Umbilical cord (tissue), 2 donors: ENCODE measurements at places on chromosomes 3 and 15. TPM values are rescaled to one million over a fixed set of nuclear protein-coding genes. Genes with fewer than 3 reads are reported as not detected.
A peak's percentile ranks its signal among the peaks of the same experiment; 100 is the strongest.

DNA sequence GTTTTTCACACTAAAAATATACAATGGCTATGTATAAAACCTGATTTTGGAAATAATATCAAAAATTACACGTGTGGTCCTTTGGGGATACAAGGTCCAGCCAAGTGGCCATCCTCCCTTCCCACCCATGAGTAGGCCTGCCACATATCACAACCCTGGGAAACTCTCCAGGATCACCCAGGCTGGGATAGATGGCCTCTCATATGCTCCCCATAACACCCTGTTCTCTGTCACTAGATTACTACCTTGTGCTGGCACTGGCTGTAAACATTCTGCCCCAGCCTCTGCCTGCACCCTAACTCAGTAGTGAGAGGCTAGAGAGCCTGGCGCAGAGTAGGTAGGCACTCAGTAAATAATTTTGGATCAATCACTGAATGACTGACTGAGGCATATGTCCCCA lies 52.1 kb downstream of the CLDN18 start:
- DNase-seq, result no peak

GRCh38 chr15:34240537-34240936 lies 15.7 kb downstream of the EMC4 start:
- DNase-seq, result no peak

CDC25A gene
- 1.2 TPM for total RNA-seq

GRCh38 chr3:13110678-13111116 lies 37.5 kb upstream of the IQSEC1 start:
- peak; percentile 30 for DNase-seq

CAMK1 gene
- total RNA-seq, result 16.4 TPM
